ENCODE measurements at places on chromosomes 4 and X.

GRCh38 chrX:97636473-97637140, 752.9 kb downstream of the RPA4 start:
- no peak for DNase-seq

DNA sequence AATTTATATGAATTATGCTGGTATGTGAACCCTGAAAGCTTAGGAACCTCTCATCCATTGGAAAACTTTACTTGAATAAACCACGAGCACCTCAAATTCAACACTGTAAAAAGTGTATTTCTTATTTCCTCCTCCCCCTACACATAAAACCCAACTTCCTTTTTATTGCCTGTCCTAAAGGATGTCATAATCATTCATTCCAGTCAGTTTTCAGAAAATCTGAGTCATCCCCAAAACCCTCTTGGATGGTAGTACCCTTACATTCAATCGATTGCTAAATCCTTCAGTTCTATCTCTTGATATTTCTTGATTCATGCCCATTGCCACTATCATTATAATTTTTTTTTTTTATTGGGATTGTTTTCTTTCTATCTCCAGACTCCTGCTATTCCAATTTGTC, 91.1 kb upstream of the ATP8A1 start:
- no peak for DNase-seq

- no peak for DNase-seq
These were observed 131.0 kb upstream of the HUWE1 start for GRCh38 chrX:53817548-53817947.

DNA sequence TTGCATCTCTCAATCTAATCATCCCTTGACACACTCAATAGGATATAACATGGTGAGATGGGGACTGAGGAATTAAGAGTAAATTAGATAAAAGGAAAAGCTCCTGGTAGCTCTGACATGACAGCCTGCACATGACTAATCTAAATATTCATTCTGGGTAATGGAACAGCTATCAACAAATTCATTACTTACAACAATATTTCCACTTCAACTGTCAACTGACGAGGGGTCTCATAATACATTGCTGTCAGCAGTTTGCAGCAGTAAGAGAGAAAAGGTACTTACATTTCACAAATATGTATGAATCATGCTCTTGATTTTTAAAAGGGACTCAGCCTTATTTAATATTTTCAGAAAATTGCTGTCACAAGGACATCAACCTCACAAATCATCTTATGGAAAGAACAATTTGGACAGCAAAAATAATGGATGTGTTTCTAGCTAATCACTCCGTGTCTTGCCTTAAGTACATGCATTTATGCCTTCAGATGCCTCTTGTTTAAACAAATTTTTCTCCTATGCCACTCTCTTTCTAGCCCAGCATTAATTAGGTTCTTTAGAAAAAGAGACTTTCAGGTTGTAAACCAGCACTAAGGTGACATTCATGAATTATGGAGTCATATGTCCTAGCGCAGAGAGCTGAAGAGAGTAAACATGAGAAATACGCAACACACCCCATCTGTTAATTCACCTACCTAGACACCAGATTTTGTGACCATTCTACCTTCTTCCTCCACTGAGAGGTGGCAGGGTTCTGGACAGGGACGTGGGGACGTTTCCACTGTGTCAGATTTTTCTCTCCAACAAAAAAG, 99.6 kb upstream of the TMEM150C start:
- no peak for DNase-seq

DNA sequence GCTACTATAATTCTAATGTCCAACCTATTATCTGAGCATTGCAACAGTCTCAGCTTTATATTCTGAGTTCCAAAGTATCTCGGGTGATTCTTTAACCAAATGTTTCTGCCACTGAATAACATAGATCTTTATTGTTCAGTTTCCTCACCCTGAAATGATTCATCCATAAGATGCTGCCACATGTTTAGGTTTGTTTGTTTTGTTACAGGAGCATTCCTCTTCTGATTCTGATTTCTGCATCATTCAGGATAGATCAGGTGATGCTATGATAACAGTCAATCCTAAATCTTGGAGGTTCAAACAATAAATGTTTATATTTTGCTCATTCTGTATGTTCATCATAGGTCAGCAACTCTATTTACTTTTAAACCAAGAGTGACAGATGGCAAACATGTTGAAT, 927.6 kb downstream of the PCDH7 start:
- DNase-seq = no peak

DNA sequence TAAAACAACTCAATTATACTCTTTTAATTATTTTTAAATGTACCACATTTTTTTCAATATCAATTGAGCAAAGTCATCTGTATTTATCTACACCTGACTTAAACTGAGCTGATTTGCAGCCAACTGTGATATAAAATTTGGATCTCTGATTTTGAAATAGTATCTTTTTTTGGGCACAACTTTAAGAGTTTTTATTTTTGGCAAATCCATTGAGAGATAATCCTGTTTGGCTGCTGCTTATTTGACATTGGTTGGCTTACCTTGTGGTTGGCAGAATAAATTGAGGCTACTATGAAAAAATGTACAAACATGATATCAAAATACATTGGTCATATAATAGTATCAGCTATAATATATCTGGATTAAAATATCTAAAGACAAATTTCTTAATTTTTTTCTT, 656.0 kb upstream of the NDST4 start:
- no peak for DNase-seq

GRCh38 chrX:20313899-20314298, 47.2 kb upstream of the RPS6KA3 start:
- no peak for DNase-seq

DNA sequence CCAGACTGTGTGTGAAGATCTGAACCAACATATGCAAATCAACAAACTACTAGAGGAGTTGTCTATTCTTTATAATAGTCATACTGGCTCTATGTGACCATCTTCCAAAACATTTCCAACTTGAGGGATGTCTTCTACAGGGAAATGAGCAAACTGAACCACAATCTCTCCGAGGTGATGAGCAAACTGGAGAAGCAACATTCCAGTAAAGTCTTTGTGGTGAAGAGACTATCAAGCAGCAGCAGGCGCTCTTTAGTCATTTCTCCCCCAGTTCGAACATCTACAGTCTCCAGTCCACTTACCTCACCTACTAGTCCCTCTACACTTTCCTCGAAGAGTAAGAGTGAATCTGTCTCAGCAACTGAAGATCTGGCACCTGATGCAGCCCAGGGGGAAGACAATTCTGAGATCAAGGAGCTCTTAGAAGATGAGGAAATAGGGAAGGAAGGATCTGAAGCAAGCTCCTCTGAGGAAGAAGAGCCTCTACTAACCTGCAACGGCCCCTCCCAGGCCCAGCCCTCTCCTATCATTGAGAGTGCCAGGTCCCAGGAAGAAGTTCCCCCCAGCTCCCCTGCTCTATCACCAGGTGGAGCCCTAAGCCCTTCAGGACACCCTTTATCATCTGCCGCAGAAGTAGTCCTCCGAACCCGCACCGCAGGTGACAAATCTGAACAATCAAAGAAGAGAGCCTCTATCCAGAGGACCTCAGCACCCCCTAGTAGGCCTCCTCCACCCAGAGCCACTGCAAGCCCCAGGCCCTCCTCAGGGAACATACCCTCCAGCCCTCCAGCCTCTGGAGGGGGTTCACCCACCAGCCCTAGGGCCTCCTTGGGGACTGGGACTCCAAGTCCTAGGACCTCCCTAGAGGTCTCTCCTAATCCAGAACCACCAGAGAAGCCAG, 98.1 kb downstream of the HNRNPD start:
- DNase-seq = no peak

All from hematopoietic multipotent progenitor cell treated with erythropoietin and hydrocortisone succinate and interleukin-3 and kit ligand, for 15 days (in vitro differentiated cells).